ENCODE measurements at places on chromosomes 5 and 9.
A peak's percentile ranks its signal among the peaks of the same experiment; 100 is the strongest.

- DNase-seq, result no peak
Measured at GRCh38 chr9:32136700-32137339, 247.6 kb upstream of the ACO1 start.

DNA sequence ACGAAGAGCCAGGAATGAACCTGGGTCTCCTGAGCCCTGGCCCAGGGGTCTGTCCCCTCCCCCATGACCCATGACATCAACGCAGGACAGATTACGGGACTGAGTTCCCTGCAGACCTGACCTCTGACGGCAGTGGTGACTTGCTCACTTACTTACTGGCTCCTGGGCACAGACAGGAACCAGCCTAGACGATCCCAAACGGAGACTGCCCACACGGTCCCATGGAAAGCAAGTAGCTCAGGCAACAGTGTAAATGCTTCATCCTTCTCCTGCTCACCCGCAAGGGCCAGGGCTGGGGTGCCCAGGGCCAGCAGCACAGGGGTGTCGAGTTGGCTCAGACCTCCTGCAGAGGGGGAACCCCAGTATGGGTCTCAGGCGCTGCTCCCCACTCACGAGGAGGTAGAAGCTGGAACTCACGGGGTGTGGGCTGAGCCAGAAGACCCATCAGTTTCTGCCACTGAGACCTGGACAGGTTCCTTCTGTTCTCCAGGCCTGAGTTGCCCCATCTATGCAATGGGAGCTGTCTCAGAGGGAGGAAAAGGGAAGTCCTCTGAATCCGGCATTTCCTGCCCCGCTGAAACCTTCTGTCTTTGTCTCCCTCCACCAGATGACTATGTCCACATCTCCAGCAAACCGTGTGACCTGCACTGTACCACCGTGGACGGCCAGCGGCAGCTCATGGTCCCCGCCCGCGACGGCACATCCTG, 5.6 kb downstream of the ADAMTSL2 start:
- no peak for DNase-seq

DNA sequence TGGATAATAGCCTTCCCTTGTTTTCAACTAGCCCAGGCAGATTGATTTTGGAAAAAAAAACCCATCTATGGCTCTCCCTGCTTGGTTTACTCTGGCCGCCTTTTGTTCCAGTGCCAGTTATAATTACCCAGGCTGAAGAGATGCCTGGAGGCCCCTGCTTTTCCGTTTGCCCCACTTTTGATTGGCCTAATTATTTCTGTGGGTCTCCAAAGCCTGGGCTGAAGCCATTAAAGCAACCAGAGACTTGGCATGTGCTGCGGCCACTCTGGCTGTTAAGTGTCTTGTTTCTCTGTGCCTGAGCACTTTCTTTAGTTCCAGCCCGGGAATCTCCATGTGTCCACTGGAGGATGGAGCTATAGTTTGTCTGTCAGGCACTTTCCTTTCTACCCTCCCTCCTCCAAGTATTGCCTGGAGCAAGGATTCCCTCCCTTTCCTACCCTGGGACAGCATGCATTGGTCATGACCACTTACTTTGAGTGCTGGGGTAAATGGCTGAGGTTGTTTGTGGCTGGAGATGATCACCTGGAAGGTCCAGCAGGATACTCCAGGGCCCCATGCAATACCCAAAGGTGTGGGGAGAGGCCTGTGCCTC, 105.1 kb upstream of the CTSL start:
- peak; percentile 44 for DNase-seq

- no peak for DNase-seq
Measured at GRCh38 chr5:132692632-132692967, 18.8 kb downstream of the IL4 start.

DNA sequence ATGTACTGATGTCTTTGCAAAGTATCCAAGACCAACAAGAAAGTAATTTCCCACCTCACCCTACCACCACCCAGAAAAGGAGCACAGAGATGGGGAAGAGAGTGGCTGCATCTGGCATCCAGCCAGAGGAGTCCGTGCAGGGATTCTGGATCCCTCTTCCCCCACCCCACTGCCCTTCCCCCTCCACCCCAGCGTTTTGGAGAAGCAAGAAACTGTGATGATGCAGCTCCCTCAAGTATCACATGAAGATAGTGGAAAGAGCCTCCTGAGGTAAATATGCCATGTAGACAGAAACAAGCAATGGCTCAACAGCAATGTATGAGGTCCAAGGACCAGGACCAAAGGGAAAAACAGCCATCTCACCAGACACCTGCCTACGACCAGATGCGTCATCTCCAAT, 153.8 kb downstream of the DEPDC1B start:
- DNase-seq, result no peak

GRCh38 chr5:154038261-154038706, 426 bp downstream of the FAM114A2 start:
- no peak for DNase-seq

DNA sequence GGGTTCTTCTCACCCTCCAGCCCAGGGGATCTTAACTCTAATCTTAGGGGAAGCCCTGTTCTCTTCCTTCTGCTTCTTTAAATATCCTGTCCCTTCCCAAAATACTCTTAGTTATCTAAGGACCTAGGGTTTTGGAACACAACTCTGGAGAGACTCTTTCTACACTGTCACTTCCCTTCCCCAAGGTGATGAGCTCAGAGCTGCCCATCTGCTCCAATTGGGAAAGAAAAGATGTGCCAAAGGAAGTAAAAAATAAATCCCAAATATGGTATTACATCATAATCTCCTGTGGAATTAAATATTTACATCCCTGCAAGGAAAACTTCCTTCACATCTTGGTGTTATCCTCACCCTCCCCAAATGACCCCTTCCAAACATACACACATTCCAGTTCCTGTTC, 291.2 kb downstream of the EPB41L4A start:
- DNase-seq, result no peak

DNA sequence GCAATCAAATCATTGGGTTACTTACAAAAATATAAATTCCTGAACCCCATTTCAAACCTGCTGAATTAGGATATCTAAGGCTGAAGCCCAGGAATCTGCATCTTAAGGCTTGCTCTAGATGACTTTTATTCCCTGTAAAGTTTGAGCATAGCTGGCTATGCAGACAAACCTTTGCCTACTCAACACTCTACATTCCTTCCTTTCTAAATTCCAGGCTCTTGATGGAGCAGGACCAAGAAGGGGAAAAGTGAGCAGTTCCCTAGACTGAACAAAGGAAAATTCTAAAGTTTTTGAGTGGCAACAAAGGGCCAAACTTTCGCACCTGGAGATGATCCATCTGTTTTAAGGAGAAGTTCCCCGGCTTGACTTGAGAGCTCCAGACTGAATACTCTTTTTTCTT, 9.8 kb upstream of the ADRA1B start:
- no peak for DNase-seq

GRCh38 chr5:134263801-134264200, 37.9 kb upstream of the PPP2CA start:
- DNase-seq, result no peak

DNA sequence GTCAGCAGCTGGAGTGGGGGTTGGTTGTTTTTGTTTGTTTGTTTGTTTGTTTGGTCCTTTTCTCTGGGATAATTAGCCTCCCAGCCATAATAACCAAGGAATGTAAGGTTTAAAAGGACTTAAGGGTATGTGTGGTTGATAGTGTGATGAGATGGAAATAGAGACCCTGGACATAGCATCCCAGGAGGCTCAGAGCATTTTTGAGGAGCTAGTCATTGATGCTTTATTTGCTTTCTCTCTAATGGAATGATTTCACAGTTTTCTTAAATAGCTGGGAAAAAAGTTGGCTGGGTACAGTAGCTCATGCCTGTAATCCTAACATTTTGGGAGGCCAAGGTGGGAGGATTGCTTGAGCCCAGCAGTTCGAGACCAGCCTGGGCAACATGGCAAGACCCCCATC, 45.1 kb downstream of the TTC1 start:
- no peak for DNase-seq

- no peak for DNase-seq
Measured at GRCh38 chr5:51383131-51384121, at the start of gene ISL1. TSS of gene ISL1 (plus strand) at chr5:51383448. CDS start at chr5:51383672, 224 bp downstream.

DNA sequence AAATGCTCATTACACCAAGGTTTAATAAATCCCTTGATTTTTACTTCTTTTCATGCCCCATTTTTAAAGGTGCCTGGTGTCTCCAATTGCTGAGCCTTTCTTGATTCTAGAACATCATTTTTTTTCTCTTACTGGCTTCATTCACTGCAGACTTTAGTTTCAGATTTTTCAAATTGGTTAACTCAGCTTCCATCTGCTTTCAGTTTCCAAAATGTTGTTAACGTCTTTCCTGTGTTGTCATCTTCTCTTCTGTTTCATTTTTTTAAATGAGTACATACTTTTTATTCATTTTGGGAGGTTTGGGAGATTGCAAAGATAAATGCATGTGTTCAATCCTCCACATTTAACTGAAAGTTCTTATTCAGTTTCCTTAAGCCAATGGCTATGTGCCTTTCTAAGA, 126.4 kb upstream of the CCNG1 start:
- DNase-seq, result no peak

- DNase-seq, result no peak
Measured at GRCh38 chr9:124121725-124122124, 110.2 kb downstream of the LHX2 start.

DNA sequence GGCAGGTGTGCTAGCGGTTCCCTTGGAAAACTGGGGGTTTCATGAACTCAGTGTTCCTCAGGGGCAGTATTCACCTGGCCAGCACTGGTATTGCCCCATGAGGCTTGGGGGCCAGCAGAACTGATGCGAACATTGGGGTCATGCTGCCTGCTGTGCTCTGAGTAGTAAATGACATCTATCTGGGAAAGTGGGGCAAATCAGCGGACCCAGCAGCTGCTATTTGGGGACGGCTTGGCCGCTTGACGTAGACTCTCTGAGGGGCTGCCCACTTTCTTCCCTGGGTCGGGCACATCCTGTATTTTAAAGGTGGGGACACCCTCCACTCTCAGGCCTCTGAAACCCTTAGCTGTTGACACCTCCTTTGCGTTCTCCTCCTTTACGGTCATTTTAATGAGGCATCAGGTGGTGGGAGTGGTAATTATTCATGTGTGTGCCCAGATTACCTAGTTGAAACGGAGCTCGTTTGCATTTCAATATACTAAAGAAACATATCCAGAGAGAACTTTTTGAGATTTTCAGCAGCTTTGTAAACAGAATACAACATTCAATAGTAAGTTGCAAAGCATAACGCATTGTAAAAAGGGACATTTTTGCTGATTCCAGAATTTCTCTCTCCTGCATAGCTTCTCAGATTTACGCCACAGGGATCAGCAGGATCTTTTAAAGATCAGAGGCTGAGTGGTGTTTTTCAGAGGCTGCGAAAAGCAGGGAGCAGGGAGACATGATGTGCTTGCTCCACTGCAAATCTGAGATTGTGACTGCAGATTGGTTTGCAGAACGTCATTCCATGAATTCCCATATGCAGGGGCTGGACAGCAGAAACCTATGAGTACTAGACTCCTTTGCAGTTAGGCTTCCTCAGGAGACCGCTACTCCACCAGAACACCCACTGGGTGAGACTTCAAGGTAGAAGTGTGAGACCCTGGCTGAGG, 56.8 kb upstream of the ZFR start:
- DNase-seq, result no peak

DNA sequence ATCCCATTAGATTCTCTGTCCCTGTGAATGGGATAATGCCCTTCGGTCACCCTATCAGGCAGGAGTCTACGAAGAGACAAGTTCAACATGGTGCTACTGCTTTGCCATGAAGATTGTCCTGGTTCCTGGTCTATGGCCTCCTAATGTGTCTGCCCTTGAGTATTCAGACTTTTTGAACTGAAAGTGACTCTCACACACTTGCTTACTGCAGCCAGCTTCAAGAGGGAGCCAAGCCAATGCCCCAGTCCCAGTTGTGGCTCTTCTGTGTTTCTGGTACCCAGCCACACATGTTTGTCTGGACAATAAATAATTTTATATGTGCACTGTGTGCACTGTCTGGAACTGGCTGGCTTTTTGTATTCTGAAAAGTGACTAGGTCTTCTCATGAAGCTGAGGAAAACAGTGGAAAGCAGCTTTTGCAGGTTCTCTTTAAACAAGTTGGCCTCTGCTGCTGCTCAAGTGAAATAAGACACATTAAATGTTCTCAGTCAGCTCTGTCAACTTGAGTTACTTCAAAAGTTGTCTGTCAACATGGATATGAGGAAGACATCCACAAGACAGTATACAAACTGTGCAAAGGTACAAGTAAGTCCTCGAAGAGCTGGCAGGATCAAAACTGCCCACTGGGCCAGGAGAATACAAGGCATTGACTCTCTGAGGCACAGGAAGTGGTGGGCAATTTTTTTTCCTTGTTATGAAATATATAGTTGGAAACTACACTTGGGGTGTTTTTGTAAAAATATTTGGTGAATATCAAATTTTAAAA, 60.0 kb downstream of the ZNF608 start:
- no peak for DNase-seq

- DNase-seq, result no peak
Measured at GRCh38 chr9:115952430-115953292, 200.9 kb upstream of the PAPPA start.

DNA sequence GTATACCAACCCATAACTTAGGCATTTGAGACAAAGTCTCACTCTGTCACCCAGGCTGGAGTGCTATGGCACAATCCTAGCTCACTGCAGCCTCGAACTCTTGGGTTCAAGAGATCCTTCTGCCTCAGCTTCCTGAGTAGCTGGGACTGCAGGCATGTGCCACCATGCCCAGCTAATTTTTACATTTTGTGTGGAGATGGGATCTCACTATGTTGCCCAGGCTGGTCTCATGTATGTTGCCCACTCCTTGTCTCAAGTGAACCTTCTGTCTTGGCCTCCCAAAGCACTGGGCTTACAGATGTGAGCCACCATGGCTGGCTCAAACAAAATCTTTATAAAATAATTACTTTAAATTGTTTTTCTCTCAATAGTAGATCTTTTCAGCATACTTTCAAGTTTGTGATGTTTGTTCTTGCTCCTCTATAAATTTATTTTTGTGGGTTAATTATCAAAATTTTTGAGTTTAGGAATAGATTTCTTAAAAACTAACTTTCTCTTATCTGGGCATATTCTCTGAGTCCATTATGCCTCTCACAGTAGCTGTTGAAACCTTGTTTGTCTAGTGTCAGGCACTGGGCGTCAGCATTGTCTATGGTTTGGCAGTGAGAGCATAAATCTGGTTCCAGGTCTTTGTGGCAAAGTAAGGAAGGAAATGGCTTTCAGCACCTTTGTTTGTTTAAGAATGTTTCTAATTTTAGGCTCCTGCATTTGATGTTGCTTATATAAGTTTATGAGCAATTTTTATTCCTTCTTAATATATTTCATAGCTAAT, 38.7 kb downstream of the NLN start:
- DNase-seq, result peak; percentile 90

- no peak for DNase-seq
Measured at GRCh38 chr5:19988457-19988856, 457 bp upstream of the CDH18 start.

- no peak for DNase-seq
Measured at GRCh38 chr9:87309236-87309635, 188.4 kb upstream of the DAPK1 start.

GRCh38 chr9:89023740-89024139, 32.5 kb downstream of the S1PR3 start:
- DNase-seq, result no peak

- DNase-seq, result no peak
Measured at GRCh38 chr5:34045996-34046395, 3.0 kb upstream of the C1QTNF3 start.

GRCh38 chr5:109753279-109753678, 63.6 kb downstream of the MAN2A1 start:
- DNase-seq, result no peak

- no peak for DNase-seq
Measured at GRCh38 chr5:161093100-161093499, 241.1 kb upstream of the ATP10B start.

- no peak for DNase-seq
Measured at GRCh38 chr9:72353455-72354116, 11.4 kb downstream of the ZFAND5 start.

Measured in hippocampal formation (tissue), 2 donors.